DMS153 (cell line): ENCODE measurements at places on chromosomes 3 and 15.
A peak's percentile ranks its signal among the peaks of the same experiment; 100 is the strongest.

GRCh38 chr3:128294999-128295468, 141.8 kb downstream of the EEFSEC start:
- no peak for DNase-seq

GRCh38 chr3:112017091-112017490, 17.4 kb upstream of the TMPRSS7 start:
- no peak for DNase-seq

GRCh38 chr3:110193074-110193473, 855.7 kb upstream of the DPPA4 start:
- DNase-seq: no peak

DNA sequence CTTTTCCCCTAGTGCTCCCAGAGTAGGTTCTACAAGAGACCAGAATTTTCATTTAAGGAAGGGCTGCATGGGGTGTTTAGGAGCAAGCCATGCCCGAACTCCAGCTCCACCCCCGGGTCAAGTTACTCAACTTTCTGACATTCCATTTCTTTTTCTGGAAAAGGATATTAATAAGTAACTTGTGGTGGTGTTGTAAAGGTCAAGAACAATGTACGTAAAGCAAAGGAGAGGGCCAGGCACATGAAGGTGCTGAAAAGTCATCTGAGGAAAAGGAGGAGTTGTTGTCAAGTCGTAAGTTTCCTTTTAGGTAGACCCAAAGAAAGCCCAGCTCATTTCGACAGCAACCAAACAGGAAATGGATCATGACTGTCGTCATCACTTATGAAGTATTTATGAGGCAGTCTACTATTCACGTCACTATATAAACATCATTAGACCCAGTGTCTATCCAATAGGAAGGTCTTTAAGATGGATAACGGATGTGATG, 319.6 kb upstream of the IL12A start:
- DNase-seq: no peak

DNA sequence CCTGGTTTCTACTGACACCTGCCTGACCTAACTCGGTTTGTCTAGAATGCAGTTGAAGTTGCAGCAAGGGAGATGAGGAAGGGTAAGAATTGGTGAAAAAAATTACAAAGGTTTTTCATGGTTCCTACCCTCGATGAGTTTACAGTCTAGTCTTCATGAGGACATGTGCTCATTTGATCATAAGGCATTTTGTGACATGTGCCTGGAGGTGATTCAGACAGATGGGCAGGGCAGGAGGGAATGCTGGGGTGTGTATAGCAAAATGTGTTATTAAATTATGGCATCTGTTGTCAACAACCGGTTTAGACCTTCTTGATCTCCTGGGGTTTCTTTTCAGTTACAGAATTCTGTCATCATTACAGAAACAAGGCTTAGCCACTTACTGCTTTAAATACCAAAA, 101.2 kb downstream of the CACNA1D start:
- DNase-seq: no peak

- DNase-seq: peak; percentile 34
These were observed 1.1 kb downstream of the TM6SF1 start for GRCh38 chr15:83108266-83109219.

- peak; percentile 35 for DNase-seq
These were observed 460 bp upstream of the ZMAT3 start for GRCh38 chr3:179072100-179072438.

DNA sequence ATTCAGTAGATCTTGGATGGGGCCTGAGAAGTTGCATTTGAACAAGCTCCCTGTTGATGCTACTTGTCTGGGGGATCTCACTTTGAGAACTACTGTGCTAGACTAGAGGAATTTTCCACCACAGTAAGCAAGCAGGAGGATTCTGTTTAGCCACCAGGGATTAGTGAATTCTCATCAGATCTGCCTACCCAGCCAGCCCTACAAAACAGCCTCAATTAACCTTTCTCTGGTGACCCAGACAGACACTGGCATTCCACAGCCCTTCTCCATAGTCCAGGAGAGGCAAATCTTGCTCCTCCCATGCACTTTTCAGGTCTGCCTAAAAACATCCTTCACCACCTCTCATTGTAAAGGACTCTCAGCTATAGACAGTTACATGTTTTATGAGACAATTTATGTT, 16.7 kb upstream of the MYH15 start:
- DNase-seq: no peak

- no peak for DNase-seq
These were observed 133.7 kb downstream of the VGLL4 start for GRCh38 chr3:11510001-11510340.

- no peak for DNase-seq
These were observed 406.0 kb downstream of the ZBTB20 start for GRCh38 chr3:114741066-114741465.

GRCh38 chr3:15822281-15822680, 24.5 kb upstream of the ANKRD28 start:
- DNase-seq: no peak

DNA sequence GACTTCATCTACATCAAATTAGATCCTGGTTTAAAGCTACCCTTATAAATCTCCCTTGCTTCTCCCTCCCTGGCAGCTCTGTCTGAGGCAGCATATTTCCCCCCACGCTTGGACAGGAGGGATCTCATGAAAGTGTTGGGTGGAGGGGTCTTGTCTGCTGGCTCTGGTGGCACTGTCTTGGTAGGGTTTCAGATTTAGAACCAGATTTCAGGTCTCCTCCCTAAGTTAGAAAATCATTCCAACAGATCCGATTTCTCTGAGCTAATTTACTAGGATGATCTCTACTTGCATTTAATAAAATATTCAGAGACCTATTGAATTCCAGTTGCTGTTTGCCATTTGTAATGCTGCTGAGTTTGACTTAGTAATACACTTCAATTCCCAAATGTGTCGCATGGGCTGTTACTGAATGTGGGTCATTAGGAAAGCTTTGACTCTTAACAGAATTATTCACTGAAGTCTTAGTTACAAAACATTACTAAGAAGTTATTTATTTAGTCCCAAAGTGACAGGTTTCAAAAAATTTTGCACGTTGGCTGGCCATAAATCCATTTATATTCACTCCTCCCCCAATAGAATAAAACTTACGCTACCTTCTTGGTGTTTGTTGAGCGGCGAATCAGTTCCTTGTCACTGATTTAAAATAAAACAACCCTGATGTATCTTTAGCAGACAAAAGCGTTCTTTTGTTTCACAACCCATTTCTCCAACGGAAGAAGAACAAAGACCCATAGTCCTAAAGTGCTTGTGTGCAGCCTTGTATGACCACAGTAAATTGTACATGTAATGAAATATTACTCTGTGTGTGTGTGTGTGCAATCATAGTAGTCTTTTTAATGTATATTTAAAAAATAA, 84.5 kb downstream of the TRAK1 start:
- DNase-seq: no peak

DNA sequence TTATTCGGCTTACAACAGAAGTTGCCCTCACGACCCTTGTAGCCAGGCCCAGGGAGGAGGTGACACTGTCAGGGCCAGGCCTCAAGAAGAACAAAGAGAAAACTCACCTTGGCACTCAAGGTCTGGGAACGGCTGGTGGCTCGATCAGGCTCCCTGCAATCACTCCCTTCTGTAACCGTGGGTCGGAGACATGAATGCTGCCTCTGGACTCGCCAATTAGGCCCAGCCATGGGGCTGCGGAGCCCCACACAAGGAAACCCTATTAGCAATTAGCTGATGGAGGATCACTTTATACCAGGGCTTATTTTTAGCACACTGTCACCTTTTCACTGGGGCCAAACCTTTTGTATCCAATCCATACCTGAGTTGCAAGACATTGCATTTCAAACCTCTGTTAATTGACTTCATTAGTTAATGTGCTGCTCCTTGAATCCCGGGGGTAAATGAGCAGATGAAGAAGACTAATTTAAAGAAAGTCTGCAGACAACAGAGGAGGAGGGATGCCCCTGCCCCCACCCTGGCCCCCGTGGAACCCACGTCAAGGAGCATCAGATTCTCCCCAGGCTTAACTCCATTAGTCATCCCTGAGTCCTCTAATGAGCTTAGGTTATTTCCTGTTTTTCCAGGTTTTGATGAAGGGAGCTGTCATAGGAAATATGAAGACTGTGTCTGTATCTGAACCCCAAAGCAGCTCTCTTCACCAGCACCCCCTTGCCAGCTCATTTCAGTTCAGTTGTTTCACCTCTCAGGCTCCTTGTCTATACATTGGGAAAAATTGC, 255.3 kb downstream of the RORA start:
- DNase-seq: no peak

GRCh38 chr15:52626671-52627369, 52.4 kb downstream of the ATOSA start:
- DNase-seq: no peak

DNA sequence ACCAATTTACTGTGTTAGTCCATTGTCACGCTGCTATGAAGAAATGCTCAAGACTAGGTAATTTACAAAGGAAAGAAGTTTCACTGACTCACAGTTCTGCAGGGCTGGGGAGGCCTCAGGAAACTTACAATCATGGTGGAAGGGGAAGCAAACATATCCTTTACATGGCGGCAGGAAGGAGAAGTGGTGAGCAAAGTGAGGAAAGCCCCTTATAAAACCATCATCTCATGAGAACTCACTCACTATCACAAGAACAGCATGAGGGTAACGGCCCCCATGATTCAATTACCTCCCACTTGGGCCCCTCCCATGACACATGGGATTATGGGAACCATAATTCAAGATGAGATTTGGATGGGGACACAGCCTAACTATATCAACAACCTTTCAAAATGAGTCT, 20.2 kb downstream of the USF3 start:
- DNase-seq: no peak

GRCh38 chr15:70048578-70049514, 48.9 kb downstream of the TLE3 start:
- DNase-seq: no peak

GRCh38 chr3:8669019-8669418, 24.4 kb upstream of the SSUH2 start:
- no peak for DNase-seq

DNA sequence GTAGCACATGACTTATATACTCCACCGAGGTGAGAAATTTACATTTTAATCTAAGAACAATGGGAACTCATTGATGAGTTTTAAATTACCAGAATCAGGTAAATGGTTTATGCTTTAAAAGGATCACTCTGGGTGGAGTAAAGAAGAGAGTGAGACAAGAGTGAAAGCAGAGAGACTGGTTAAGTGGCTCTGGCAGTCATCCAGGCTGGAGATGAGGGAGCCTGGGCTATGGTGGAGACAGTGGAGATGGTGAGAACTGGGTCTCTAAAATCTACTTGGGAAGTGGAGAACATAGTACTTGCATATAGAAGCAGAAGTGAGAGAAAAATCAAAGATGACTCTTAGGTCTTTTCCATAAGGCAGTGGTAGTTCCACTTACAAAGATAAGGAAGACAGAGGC, 37.1 kb upstream of the SLC25A36 start:
- DNase-seq: peak; percentile 17

DNA sequence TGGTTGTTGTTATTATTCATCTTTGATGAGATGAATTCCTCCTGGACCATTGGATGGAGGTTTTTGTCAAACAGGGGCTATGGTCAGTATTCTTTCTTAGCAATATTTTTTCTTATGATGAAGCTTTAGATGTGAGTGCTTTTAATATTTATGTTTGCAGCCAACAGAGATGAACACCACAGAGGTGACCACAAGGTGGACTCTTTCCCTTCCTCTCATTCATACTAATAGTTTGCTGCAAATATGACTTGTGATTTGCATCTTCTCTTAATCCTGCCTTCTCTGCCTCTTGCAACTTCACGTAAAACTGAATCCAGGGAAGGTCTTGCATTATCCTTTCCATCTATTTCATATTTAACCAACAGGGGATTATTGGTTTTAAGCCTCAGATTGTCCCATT, 473.1 kb upstream of the UBE2E2 start:
- no peak for DNase-seq

DNA sequence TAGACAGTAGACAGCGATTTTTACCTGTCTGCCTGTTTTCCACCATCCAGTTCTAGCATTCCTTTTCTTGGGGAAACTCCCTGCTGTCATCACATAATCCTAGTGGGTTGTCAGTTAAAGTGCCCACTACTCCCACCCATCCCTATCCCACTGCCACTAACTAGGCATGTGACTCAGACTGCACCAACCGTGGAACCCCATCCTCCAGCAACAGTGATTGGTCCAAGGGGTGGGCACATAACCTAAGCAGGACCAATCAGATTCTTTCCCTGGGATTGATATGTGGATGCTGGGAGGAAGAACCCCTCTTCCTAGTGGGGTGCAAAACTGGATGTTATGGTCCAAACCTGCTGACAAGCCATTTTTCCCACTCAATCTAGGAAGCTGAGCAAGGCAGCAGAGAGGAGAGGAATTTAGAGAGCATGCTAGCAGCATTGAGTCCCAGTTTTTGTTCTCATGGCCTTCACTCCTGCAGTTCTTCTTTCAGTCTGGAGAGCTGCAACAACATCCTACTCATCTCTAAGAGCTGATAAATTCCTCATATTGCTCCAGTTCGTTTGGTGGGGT, 3.9 kb upstream of the INSYN1 start:
- no peak for DNase-seq

- DNase-seq: no peak
These were observed 12.8 kb downstream of the RTP1 start for GRCh38 chr3:187210091-187210490.

DNA sequence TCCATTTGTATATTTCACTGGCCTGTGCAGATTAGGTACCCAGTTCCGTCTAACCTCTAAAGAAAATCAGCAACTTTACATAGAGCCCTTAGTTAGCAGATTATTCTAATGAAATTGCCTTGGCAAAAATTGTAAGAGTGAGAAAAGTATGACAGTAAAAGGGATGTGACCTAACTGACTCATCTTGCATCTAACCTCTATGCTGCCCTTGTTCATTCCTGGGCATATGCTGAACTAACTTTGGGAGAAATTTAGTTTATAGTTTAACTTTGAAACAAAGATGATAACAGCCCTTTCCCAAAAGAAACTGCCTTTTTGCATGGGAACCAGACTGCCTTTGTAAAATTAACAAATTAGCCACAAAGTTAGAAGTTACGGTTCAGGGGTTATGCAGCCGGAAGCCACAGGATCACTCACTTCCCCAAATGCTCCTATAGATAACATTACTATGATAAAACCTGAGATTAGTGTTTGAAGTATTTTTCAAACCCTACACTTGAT, 839.8 kb upstream of the ALCAM start:
- DNase-seq: no peak

- no peak for DNase-seq
These were observed 843 bp upstream of the CD47 start for GRCh38 chr3:108091498-108092250.

DNA sequence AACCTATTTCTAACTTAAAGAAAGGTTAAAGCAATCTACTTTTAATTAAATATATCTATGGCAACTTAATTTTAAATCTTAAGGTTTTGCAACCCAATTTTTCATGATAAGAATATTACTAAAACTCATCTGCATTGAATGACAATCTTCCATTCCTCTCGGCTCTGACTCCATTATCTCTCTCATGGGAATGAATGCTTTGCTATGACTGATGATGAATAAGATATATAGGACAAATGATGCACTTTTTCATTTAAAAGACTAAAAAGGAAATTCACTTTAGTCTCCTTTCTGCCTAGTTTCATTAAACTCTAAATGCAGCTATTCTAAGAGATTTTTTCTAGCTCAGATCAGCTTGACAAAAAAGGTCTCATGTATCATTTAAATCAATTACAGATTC, 68.7 kb downstream of the GBE1 start:
- DNase-seq: no peak
